ENCODE measurements at places on chromosomes 2 and 18.

DNA sequence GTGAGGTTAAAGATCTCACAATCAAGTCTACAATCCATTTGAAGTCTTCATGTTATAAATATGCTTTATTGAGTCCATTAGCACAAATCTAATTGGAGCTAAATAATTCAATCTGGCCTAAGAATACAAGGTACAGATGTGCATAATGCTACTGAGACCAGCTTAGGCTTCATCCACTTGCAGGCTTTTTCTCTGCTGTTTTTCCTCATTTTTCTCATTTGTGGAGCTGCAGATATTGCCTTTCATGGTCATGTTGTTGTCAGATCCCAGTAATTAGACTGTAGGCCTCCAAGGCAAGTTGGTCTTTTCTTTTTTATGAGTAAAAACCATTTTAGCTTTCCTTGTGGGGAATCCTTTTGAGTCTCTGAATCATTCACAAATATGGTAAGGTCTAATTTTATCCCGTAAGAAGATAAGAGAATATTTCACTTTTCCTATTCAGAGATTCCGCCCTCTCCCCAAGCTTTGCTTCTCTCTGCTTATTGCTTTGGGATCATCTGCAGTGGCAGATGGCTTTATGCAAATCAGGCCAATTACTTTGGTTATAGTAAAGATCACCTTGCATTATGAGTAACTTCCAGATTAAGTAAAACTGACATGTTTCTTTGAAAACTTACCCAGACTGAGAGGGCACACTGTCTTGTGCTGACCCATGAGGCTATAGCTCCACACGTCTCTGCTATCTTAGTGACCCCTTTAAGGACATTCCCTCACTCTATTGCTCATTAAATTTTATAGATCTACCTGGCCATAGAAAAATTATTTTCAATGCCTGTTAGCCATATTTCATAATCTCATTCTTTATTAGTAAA, 80.9 kb downstream of the MGAT5 start:
- DNase-seq: no peak

GRCh38 chr2:11305338-11305737, 39.1 kb downstream of the ROCK2 start:
- DNase-seq: no peak

DNA sequence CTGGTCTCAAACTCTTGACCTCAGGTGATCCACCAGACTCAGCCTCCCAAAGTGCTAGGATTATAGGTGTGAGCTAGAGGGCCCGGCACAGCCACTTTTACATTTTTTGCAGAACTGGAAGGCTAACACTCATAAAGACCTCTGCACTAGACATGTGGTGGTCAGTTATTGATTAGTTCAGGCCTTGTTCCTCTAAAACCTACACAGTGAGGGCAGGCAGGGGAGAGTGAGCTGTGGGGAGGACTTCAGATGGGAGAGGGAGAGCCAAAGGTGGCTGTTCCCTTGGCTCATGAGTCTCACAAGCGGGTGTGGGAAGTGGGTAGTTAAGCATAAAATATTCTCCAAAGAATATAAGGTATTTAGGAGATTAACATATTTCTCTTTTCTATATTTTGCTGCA, 29.3 kb upstream of the ACYP2 start:
- no peak for DNase-seq

GRCh38 chr2:215677481-215677880, 241.6 kb upstream of the FN1 start:
- DNase-seq: no peak

GRCh38 chr2:239902749-239903201, 122.4 kb downstream of the NDUFA10 start:
- DNase-seq: no peak

- DNase-seq: no peak
These were observed 175.3 kb downstream of the INHBB start for GRCh38 chr2:120520929-120521912.

- no peak for DNase-seq
These were observed 11.1 kb upstream of the VPS4B start for GRCh38 chr18:63433334-63433866.

DNA sequence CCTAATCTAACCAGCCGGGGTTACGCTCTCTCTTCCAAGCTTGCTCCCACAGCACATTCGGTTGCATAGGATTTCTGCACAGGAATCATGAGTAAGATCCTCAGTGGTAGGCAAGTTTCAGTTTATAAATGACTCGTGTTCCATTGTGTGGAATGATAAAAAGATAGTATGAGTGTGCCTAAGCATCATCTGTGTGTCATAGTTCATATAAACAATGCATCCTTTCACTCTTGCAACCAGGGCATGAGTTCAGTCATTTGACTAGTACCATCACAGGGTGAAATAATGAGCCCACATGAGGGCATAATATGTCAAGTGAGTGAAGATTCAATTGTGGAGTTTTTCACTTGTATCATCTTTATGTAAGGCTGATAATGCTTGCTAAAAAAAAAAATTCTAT, 417.1 kb upstream of the CDH2 start:
- DNase-seq: no peak

DNA sequence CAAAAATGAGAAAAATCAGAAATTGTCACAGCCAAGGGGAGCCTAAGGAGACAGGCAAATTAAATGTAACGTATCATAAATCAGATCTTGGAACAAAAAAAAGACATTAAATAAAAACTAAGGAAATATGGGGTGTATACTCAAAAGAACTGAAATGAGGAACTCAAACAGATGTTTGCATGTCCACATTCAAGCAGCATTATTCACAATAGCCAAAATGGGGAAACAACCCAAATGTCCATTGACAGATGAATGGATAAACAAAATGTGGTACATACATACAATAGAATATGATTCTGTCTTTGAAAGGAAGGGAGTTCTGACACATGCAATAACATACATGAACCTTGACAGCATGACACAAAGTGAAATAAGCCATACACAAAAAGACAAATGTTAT, 155.8 kb upstream of the KLF7 start:
- no peak for DNase-seq

- no peak for DNase-seq
These were observed 10.9 kb downstream of the SERPINB12 start for GRCh38 chr18:63553081-63553480.

All from stimulated activated CD8-positive, alpha-beta memory T cell treated with anti-CD3 and anti-CD28 coated beads, Interleukin-4, amount 100 ng/mL, for 1 hour (primary cell).